T-helper 17 cell (primary cell): ENCODE measurements at places on chromosomes 11 and 22. TPM values are rescaled to one million over a fixed set of nuclear protein-coding genes. Genes with fewer than 3 reads are reported as not detected.

- DNase-seq = no peak
Observed at GRCh38 chr11:134367781-134368180, 36.0 kb downstream of the GLB1L2 start.

- no peak for DNase-seq
Observed at GRCh38 chr11:14308114-14308896, 50.7 kb downstream of the RRAS2 start.

- no peak for DNase-seq
Observed at GRCh38 chr11:70423523-70424505, 25.5 kb downstream of the CTTN start.

GRCh38 chr11:128621601-128622501 lies 34.5 kb upstream of the ETS1 start:
- no peak for DNase-seq

DNA sequence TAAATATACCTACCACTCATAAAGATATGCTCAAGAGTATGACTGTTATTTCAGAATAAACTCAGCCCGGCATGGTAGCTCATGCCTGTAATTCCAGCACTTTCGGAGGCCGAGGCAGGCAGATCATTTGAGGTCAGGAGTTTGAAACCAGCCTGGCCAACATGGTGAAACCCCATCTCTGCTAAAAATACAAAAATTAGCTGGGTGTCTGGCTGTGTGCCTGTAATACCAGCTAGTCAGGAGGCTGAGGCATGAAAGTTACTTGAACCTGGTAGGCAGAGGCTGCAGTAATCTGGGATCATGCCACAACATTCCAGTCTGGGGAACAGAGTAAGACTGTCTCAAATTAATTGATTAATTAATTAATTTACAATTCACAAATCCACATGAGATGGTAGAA lies 208.2 kb upstream of the PDGFD start:
- DNase-seq = no peak

CTSW gene
- total RNA-seq = 52.7 TPM

RAG1 gene
- 0.16 TPM for total RNA-seq

SCUBE1 gene
- not detected for total RNA-seq
